ENCODE measurements at places on chromosomes 5 and 9.
A peak's percentile ranks its signal among the peaks of the same experiment; 100 is the strongest.

DNA sequence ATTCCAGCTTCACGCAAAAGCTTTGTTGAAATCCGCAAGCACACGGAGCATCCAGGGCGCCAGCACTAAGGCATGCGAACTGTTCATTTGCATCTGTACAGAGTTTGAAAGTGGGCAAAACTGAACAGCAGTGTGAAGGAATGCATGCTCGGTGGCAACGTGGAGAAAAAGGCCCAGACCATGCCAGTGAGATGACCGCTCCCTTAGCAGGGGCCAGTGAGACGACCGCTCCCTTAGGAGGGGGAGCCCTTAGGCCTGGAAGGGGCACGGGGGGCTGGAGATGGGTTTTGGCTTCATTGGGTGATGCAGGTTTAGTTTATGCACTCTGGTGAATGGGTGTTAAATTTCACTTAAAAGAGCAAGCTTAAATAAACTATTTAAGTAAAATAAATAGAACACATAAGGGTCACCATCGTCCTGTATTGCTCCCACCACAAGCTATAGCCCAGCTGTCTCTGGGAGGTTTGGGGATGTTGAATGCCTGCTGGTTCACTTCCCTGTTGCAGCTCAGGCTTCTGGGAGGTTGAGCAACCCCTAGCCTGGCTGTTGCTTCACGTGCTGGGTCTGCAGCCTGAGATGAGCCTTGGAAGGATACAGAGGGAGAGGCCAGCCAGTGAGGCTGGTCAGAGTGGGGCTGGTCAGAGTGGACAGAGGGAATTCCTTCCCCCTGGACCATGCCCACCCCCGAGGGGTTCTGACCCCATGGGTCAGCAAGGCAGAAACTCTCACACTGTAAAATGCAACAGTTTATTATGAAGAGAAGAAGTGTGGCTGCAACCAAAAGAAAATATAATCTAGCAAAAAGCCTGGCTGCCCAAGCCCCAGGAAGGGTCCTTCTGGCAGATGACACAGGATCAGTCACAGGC, 4.6 kb upstream of the FCN1 start:
- peak; percentile 60 for DNase-seq

- no peak for DNase-seq
These were observed 4.7 kb downstream of the AK8 start for GRCh38 chr9:132873403-132873802.

DNA sequence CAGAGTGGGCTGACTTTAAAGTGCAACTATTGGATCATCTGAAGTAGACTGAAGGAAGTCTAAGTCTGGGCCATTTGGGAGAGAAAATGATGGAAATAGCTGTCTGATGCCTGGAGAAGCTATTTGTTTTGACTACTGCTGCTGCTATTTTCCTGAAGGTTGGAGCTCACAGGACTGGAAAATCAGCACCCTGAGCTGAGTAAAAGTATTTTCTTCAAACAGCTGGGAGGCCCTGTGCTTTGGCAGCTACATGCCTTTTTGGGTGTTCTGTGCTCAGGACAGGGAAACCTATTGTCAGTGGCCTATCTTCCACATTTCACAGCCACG, 302.6 kb downstream of the ENC1 start:
- DNase-seq = no peak

- DNase-seq = no peak
These were observed 374.9 kb downstream of the MAT2B start for GRCh38 chr5:163880302-163880701.

GRCh38 chr9:78932849-78933627, 636.1 kb downstream of the PSAT1 start:
- no peak for DNase-seq

DNA sequence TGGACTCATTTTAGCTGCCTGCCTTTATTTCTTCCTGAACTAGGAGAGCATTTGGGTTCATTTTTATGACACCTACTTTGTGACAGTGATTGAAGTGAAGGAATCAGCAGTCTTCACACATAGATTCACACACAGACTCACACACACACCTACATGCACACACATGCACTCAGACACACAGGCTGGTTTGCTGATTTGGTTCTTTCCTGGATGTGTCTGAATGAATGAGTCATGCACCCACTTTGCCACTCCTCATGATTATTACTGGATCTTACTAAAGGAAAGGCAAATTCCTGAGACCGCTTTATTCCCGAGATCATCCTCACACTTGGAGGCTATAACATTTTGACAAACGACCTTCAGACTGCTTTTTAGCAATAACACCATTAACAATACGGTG, 529.5 kb downstream of the AGTPBP1 start:
- no peak for DNase-seq

DNA sequence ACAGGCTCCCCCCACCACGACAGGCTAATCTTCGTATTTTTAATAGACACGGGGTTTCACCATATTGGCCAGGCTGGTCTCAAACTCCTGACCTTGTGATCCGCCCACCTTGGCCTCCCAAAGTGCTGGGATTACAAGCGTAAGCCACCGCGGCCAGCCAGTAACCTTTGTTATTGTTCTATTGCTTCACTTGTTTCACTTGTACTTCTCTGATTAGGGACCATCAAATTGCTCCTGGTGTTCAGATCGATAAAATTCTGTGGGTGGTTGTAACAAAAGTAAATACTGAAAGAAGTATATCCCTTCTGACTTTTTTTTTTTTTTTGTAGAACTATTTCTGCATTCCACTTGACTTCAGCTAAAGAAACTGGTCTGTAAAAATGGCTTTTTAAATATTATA, 445.5 kb upstream of the CDH10 start:
- DNase-seq = no peak

GRCh38 chr9:101309139-101309538, 75.7 kb downstream of the BAAT start:
- DNase-seq = no peak

GRCh38 chr5:42397267-42397666, 26.0 kb upstream of the GHR start:
- DNase-seq = no peak

DNA sequence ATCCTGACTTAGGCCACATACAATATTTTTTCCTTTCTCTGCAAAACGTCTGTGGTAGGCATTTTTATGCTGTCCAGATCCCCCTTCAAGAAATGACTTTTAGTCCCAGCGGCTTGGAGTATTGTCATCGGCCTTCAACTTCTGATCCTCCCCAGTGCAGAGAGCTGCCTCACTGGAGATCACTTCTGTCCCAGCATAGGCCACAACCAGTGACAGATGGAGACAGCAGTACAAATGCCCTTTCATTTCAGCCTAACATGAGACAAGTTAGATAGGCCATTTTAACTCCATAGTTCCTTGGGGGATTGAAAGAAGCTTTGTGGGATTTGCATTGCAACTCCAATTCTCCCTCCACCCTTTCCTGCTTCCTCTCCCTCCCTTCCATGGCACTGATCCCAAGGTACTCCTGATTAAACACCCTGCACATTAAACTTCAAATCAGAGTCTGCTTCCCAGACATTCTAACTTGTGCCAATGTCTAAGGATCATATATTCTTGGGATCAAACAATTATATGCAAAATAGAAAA, 3.2 kb upstream of the MAMDC2 start:
- DNase-seq = no peak

- no peak for DNase-seq
These were observed 106.4 kb downstream of the SLC24A2 start for GRCh38 chr9:19682397-19682796.

DNA sequence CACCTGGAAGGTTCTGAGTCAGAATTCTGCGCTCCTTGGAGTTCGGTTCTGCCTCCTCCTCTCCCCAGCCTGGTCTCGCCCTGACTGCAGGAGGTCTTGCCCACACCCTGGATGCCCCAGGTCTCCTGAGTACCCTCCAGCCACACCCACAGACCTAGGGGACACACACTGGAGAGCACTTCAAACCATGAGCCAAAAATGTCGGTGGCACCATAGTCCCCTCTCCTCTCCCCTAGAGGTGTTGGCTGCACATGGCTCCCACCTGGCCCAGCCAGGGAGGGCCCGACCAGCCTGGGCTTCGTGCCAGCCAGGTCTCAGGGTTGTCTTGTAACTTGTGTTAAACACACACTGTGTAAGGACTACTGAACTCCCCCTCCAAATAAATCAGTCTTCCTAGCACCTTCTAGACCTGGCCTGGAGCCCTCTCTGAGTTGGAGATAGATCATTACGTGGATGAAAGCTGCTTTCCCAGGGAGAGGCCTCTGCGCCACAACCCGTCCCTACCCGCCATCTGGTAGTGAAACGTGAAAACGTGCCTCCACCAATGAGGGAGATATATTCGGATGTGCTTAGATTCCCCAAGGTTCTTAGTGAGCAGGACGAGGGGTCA, 49.9 kb upstream of the CTSL start:
- no peak for DNase-seq

GRCh38 chr5:130331332-130331731, 427.1 kb downstream of the CHSY3 start:
- no peak for DNase-seq

DNA sequence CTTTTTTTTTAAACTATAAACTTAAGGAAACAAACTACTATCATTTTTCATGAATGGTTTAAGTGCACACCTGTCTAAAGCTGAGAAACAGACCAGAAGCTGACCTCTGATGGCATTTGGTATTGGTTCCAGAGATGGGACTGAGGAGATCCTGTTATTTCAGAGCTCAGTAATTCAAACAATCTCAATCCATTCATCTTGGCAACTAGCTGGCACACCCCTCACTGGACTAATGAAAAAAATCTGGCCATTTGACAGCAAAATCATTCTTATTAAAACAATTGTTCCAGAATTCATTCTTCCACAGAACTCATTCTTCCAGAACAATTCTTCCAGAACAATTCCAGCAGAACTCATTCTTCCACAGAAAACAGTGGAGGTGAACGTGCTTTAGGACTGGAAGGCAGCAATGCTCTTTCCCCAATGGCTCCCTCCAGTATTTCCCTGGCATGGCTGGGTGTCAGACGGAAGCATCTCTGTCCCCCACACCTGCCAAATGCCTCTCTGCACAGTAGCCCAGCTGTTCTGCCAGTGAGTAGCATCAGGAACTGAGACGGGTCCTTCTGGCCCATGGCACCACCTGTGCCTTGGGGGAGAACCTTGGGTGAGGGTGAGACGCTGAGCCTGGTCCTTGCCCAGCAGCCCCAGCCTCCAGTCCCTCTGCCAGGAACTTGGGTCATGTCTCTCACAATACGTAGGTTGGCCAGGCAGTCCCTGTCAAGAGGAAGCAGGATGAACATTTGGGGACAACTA, 87.5 kb upstream of the EQTN start:
- DNase-seq = no peak

DNA sequence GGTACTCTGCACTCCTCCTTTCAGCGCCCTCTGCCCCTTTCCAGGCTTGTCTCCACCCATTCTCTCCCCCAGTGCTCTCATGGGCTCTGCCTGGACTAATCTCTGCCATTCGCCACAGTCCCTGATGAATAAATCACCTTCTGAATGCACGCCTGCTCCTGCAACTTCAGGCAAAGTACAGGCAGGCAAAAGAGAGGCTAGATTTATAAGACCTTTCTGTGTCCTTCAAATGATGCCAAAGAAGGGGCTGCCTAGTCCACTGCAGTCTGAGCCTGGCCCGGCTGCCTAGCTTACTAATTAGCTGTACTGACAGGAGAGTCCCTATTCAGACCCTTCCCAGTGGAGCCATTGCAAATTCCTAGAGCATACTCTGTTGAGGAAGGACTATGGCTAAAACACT, 7.4 kb downstream of the FGF1 start:
- no peak for DNase-seq

- no peak for DNase-seq
These were observed 112.3 kb upstream of the ADAMTSL1 start for GRCh38 chr9:18361646-18362045.

GRCh38 chr9:112316258-112316943, 17.0 kb downstream of the PTBP3 start:
- no peak for DNase-seq

- no peak for DNase-seq
These were observed 21.6 kb upstream of the NNT start for GRCh38 chr5:43581398-43581797.

DNA sequence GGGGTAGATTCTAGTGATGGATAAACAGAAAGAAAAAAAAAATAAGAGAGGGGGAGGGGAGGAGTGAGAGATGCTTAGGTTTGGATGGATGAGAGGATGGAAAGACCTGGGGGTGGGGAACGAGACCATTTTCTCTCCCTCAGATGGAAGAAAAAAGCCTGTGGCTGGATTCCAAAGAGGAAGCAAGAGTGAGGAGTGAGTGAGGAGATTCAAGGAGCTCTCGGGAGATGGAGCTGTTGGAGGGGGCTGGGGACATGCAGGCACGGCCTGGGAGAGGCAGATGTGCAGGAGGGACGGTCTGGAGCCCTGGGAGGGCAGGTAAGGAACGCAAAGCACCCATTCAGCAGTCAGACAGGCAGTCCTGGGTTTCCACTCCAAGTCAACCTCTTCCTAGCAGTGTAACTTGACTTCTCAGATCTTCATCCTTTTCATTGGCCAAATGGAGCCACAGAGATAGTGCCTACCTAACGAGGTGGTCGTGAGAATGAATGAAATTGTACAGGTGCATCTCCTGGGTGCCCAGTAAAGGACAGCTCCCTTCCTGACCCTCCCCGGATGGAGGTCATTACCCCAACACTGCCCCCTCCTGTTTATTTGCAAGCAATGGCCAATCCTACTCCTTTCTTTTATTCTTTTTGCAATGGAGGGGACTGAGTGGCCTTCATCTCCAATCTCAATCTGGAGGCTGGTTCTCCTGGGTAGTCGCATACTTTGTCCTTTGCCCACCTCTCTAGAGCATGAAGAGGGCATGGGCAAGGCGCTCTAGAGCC, 52.2 kb downstream of the PCDH1 start:
- DNase-seq = no peak

GRCh38 chr9:32161720-32162119, 222.7 kb upstream of the ACO1 start:
- DNase-seq = no peak

GRCh38 chr5:119896826-119897536, 267.6 kb downstream of the FAM170A start:
- no peak for DNase-seq

GRCh38 chr5:125302577-125302976, 556.1 kb upstream of the ZNF608 start:
- DNase-seq = no peak

GRCh38 chr5:57199866-57200265, 26.0 kb downstream of the GPBP1 start:
- no peak for DNase-seq

DNA sequence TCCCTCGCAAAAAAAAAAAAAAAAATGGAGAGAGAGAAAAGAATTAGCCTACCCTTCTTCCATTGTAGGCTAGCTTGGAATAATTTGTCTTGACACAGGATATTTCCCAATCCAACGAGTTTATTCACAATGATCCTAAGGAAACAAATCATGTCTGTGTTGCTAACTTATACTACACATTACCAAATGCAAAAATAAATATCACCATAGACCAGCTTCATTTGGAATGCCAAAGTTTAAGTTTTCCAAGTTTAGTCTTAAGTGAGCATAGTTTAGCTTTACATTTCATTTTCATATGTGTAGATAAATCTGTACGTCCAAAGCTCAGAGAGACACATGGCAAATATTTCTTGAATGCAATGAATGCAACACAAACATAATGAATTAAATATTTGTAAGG, 1106.2 kb upstream of the DMAC1 start:
- DNase-seq = no peak

- no peak for DNase-seq
These were observed 47.1 kb downstream of the NACC2 start for GRCh38 chr9:136047775-136048559.

GRCh38 chr5:120152472-120152871, 311.6 kb upstream of the PRR16 start:
- DNase-seq = no peak

- peak; percentile 38 for DNase-seq
These were observed 614 bp upstream of the LCN6 start for GRCh38 chr9:136748666-136749611.

GRCh38 chr5:168580227-168580508, 1.0 kb upstream of the PANK3 start:
- DNase-seq = no peak

GRCh38 chr5:172319708-172320441, 36.3 kb upstream of the UBTD2 start:
- DNase-seq = no peak
